ENCODE measurements at places on chromosomes 12 and 14.

DNA sequence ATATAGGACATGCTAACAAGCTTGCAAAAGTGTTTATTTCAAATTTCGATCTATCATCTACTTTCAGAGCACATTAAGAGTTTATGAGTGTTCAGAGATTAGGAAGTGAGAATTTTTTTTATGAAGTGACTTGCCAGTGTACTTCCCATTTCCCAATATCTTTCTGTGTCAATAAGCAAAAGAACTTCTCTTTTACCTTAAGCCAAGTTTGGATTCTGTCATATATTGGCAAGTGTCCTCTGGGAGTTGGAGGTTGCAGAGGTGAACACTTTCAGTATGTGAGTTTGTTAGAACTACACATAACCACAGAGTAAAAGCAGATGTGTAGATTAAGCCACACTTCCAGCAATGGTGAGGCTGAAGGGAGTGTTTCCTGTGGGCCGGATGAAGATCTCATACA is 16.6 kb upstream of the KLRF1 start:
- no peak for DNase-seq

DNA sequence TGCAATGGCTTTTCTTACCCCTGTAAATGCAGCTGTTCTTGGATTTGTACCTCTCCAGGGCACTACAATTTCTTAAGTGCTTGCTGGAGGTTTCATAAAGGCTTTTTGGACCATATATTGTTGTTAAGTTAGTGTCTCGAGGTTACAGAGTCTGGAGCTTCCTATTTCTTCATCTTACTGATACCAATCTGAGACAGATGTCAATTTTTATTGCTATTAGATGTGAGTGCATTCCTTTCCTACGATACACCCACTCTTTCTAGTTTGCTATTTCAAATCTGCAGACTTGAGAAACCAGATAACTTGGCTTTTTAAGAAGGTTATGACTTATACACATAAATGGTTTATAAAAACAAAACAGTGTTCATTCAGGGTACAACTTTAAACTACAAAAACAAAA is 2.1 kb downstream of the NOXRED1 start:
- DNase-seq: no peak

DNA sequence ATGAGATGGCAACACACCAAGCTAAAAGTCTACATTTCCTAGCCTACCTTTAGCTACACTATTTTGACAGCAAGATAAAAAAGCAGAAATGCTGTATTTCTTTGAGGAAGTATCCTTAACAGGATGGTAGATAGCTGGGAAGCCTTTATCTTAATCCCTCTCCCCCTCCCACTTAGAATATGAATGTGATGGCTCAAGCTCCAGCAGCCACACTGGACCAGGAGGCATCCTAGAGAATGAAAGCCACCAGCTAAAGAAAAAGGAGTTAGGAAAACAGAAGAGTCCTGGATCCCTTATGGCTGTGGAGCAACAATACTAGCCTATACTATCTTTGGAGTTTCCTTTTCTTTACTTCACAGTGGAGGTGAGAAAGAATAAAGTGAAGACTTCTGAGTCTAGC is 15.1 kb downstream of the NAP1L1 start:
- DNase-seq: no peak

DNA sequence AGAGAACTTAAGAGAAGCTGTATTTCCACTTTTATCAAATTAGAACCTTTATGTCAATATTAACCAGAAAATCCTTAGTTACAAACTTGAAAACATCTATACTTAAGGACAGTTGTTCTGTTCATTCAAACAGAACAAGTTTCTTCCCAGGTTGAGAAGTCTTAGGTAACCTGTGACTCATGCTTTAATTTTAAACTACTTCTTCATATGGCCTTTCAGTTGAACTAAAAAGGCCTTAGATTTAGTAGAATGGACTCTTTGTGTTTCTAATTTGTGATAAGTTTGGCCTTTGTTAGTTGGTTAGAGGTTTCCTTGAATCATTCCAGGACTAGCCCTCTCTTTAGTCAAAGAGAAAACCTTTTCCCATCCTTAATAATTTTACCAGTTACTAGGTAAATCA is 274.2 kb downstream of the FUT8 start:
- no peak for DNase-seq

GRCh38 chr14:29232153-29232552 is 465.6 kb downstream of the FOXG1 start:
- DNase-seq: no peak

- no peak for DNase-seq
Observed at GRCh38 chr12:124544311-124544970, 23.0 kb downstream of the NCOR2 start.

DNA sequence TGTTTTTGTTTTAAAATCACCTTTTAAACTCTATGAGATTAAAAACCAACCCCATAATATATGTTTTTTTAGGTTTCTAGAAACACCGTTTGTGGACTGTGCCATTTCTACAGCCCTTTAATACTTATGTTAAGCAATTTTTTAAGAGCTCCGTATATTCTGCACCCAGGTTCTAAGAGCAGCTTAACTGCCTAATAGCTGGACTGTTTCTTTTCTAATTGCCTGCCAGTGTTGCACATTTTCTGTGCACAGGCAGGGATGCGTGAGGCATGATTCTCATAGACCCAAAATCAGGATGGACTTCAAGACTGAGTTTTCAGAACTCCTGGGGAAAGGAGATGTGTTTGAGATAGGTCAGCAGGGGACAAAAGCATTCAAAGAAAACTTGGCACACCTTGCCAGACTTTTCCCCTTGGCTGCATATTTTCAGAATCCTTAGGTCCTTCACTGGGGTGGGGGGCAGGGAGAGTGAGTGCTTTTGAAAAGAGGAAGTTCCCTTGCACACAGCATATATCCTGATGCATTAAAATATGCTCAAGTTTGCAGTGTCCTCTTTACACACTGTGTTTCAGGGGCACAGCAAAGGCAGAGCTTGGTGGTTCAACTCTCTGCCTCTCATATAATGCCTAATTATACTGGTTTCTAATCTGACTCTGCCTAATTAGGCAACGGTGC is 27.9 kb downstream of the TMEM30B start:
- no peak for DNase-seq

DNA sequence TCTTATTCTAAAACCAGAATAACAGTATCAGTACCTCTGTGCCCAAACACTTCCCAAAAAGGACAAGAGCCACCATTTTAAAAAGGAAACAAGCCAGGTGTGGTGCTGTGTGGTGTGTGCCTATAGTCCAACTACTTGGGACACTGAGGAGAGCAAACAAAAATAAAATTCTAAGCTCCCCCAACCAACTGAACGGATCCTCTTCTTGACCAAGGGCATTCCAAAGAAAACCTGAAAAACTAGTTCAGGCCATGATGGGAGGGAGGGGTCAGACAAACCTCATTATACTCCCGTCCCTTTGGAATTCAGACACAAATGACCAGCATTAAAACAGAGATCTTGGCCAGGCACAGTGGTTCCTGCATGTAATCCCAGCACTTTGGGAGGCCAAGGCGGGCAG is 20.5 kb downstream of the SLC11A2 start:
- DNase-seq: peak; percentile 42

- no peak for DNase-seq
Observed at GRCh38 chr12:32052212-32052713, 54.4 kb upstream of the BICD1 start.

- DNase-seq: no peak
Observed at GRCh38 chr12:100877776-100878175, 83.2 kb downstream of the ANO4 start.

GRCh38 chr14:85165094-85165493 is 364.9 kb upstream of the FLRT2 start:
- no peak for DNase-seq

- DNase-seq: no peak
Observed at GRCh38 chr12:71517145-71517846, 77.7 kb downstream of the LGR5 start.

GRCh38 chr14:104134061-104134965 is 4.1 kb upstream of the KIF26A start:
- DNase-seq: no peak

GRCh38 chr14:30656190-30656632 is 34.1 kb downstream of the SCFD1 start:
- no peak for DNase-seq

DNA sequence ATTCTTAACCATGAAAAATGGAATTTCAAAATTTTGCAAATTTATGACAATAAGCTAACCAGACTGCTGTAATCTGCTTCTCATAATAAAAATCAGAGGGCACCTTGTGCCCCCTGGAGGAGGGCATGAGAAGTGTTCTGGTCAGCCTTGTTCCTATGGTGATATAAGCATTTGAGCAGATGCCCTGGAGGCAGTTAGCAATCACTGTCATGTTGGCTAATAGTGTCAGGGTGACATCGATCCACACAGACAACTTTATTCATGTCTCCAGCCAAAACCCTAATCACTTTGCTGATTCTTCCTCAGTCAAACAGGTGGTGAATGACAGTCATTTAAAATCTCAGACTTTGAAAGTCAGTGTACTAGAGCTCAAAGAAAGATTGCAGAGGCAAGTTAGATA is 943.0 kb downstream of the GALC start:
- no peak for DNase-seq

- no peak for DNase-seq
Observed at GRCh38 chr14:24179294-24179960, 7.5 kb downstream of the REC8 start.

DNA sequence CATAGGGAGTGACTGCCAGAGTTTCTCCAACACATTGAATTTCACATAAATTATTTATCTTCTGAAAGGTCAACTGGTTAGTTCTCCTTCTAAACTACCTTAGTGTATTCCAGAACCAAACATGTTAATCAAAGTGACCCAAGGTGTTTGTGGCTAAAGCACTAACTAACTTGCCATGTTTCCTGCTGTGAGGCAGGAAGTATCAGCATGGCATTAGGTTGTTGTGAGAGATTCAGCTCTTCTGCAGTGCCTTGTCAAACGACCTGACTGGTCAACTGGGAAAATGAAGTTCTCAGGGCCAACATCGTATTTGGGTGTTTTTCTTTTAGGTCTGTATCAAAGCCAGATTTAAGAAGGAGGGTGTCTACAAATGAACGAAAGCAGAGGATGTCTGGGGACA is 448.1 kb downstream of the APAF1 start:
- DNase-seq: no peak

GRCh38 chr12:71186571-71187288 is 28.9 kb upstream of the TSPAN8 start:
- no peak for DNase-seq

DNA sequence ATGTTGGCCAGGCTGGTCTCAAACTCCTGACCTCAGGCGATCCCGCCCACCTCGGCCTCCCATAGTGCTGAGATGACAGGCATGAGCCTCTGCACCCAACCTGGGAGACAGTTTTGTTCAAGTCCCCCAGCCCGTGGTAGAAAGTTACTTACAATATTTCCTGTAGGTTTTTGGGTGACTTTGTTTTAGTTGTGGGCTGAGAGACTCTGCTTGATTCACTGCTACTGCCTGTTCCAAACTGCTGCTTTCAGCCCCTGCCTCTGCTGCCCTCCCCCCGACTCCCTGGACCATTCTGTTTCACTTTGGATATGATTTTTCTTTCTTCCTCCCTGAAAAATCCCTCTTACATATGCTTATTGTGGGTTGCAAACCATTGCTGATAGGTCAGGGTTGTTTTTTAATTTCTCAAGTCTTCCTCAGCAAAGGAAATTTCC is 13.4 kb upstream of the PCNX1 start:
- DNase-seq: no peak

GRCh38 chr12:52130711-52131110 is 51.2 kb downstream of the SMIM41 start:
- peak; percentile 15 for DNase-seq

DNA sequence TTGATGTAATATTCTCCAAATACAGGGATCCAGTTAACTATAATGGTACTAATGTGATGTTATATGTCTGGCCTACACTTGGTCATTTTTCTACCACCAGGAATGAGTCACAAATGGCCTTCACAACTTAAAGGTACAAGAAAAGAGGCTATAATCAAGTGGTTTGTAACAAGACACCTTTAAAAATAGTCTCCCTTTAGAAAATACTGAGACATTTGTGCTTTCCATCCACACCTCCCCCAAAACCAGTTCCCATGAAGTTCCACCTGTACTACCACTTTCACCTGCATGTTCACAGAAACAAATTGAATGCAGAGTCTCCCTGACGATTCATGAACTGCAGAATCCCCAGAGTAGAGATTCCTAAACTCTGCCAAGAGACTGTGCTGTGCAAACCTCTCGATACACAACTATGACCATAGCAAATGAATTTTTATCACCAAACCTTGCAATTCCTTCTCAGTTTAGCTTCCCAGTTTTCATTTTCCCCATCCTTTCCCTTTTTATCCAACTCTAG is 6.0 kb downstream of the BTG1 start:
- no peak for DNase-seq

- no peak for DNase-seq
Observed at GRCh38 chr12:104201238-104202001, 14.2 kb upstream of the TXNRD1 start.

- DNase-seq: peak; percentile 22
Observed at GRCh38 chr12:131752451-131752850, 41.6 kb downstream of the SFSWAP start.

DNA sequence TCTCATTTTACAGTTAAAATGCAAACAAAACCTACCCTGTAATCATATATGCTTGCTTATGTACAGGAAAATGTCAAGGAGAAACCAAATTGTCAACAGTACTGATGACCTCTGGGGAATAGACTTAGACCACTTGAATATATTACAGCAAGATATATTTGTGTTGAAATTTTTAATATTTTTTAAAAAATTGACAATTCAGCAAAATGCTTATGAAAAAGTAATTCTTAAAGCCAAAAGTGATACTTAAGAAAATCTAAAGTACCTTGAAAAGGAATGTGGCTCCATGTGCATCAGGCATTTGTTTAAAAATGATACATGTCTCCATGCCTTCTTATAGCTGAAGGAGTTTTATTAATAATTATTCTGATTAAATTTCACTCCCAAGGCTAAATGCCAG is 49.2 kb downstream of the PTPN21 start:
- DNase-seq: no peak

- no peak for DNase-seq
Observed at GRCh38 chr12:87171356-87171755, 857.8 kb downstream of the C12orf50 start.

- DNase-seq: no peak
Observed at GRCh38 chr12:93113317-93114006, 184.4 kb upstream of the EEA1 start.

- DNase-seq: no peak
Observed at GRCh38 chr12:16159571-16159970, 117.9 kb downstream of the SLC15A5 start.

GRCh38 chr12:121187501-121187900 is 22.4 kb upstream of the P2RX4 start:
- DNase-seq: no peak
